AG09319 (cell line): ENCODE measurements at places on chromosomes 16 and 17.

DNA sequence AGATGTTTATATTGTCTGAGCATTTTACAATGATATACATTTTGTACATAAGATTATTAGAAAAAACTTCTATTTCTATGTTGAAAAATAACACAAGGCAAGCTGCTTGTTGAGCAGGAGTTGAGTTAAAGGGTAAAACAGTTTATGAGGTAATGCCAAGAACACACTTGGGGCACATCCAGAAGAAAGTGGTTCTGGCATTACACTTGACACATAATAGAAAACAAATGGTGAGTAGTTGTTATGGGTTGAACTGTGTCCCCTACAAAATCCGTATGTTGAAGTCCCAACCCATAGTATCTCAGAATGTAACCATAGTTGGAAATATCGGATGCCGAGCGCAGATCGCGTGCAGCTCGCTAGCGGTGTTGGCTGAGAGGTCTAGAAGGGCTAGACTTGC is 354.3 kb upstream of the GOT2 start:
- DNase-seq: no peak

GRCh38 chr17:8152112-8152775 is at the start of gene PER1:
TSS of gene PER1 (minus strand) at chr17:8152404. CDS start at chr17:8150706, 1,698 bp downstream.
- peak; percentile 89 for DNase-seq

DNA sequence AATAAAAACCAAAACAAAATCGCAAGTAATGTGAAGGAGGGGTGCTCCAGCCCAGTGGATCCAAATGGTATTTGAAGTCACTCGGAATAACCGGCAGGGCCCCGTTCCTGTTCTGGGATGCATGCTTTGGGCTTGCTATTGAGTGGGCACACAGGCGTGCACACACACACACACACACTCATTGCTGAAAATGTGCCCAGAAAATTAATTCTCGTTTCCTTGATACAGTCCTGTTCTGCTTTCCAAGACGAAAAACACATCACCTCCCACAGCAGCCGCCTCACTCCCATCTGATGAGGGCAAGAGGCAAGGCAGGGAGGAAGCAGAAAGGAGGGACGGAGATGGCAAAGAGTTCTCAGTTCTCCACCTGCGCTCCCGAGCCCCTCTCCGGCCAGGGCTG is 62.2 kb upstream of the SDK2 start:
- DNase-seq: no peak

- no peak for DNase-seq
Observed at GRCh38 chr16:57131351-57131970, 39.1 kb downstream of the CPNE2 start.

GRCh38 chr17:3918372-3919122 is 2.3 kb upstream of the P2RX1 start:
- no peak for DNase-seq

DNA sequence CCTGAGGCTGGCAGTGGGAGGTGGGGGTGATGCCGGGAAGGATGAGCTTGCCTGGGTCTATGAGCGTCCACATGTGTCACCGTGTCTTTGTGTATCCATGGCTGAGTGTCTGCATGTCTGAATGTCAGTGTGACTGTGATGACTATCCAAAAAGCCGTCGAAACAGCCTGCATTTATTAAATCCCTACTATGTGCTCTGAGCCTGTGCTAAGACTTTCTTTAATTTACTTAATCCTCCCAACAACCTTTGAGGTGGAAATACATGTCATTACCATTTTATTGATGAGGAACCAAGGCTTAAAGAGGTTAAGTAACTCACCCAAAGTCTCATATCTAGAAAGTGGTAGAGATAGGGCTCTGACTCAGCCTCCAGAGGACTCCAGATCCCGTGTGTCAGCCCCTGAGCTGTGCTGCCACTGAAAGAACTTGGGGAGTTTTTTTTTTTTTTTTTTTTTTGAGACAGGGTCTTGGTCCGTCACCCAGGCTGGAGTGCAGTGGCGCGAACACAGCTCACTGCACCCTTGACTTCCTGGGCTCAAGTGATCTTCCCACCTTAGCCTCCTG is 20.0 kb downstream of the ARHGAP23 start:
- no peak for DNase-seq

GRCh38 chr17:74431568-74432423 is at the start of gene GPRC5C:
TSS of gene GPRC5C (plus strand) at chr17:74432088. CDS start at chr17:74439777, 7,689 bp downstream.
- DNase-seq: no peak

- no peak for DNase-seq
Observed at GRCh38 chr16:55732496-55732895, 76.7 kb downstream of the SLC6A2 start.

GRCh38 chr17:39943702-39944392 is 16.3 kb downstream of the LRRC3C start:
- no peak for DNase-seq

DNA sequence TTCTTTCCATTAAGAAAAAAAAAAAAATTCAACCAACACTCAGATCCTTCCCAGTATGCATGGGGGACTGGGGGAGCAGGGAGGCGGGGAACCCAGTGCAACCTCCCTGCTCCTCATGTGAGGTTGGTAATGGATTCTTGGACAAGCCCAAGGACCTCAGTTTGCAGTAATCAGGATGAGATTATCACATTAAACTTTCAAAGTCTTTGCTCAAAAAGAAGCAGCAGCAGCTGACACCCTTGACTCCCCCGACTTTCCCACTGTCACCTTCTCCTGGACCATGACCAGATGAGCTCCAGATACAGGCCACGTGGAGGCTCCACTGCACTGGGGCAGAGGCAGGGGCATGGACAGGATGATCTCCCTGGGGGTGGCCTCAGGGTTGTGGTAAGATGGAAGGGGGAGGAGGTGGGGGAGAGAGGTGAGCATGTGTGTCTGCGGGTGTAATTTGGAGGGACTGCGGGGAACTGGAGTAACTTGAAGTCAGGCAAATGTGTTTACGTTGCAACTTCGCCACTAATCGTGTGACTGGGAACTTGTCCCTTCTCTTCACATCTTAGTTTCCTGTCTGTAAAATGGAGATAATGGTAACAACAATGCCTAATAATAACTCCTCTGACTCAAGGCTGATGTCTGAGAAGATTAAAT is 19.8 kb downstream of the ZNF385C start:
- no peak for DNase-seq

GRCh38 chr16:81429045-81429521 is 15.5 kb upstream of the CMIP start:
- no peak for DNase-seq

DNA sequence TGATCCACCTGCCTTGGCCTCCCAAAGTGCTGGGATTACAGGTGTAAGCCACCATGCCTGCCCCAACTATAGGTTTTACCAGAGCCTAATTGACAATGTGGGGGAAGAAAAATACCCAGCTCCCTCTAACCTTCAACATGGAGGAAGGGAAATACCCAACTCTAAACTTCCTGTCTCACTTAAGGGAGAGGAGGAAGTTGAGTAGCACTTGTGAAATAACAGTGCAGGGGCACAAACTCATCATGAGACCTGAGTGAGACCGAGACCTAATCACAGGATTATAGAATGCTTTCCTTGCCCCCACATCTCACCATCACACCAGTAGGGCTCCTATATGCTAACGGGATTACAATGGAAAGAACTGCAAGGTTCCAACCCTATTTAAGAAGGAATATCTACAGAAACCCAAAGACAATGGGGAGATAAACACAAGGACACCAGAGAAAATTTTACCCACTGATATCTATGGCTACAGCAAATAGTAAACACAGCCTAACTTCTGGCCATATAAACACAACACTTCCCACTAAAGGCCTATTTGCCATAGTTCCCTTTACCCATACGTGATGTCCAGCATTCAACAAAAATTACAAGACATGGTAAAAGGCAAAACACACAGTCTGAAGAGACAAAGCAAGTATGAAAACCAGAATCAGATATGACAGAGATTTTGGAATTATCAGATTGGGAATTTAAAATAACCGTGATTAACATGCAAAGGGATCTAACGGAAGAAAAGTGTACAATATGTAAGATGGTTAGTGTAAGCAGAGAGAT is 26.9 kb downstream of the OR3A1 start:
- DNase-seq: no peak

GRCh38 chr16:3651461-3652372 is 2.8 kb upstream of the DNASE1 start:
- no peak for DNase-seq

- DNase-seq: no peak
Observed at GRCh38 chr16:11743308-11744074, 834 bp upstream of the TXNDC11 start.

DNA sequence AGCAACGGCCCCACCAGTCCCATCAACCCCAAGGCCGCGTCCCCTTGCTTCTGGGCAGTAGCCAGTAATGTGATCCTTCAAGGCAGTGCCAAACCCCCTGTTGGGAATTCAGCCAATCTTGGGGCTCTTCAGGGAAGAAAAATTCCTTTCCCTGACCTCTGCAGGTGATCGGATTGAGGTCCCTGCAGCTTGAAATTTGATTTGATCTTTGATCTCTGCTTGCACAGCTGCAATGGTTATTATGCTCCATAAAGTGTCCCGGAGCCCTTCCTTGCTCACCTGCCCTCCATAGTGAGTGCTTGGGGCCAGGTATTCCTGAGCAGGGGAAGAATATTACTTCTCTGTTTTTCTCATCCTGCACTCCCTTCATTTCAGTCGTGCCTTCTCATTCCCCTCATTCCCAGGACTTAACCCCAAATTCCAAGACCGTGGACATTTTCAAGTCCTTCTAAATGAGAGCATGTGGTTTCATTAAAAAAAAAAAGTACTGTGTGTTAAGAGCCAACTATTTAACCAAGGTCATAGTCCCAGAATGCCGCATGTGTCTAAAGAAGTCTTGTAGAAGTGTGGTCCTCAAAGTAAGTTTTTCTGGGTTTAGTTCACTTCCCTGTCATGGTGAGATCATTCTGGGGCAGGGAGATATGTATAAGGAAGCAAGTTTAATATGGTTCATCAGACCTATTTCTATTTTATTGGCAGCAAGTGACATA is 56.3 kb downstream of the SOX9 start:
- DNase-seq: no peak

DNA sequence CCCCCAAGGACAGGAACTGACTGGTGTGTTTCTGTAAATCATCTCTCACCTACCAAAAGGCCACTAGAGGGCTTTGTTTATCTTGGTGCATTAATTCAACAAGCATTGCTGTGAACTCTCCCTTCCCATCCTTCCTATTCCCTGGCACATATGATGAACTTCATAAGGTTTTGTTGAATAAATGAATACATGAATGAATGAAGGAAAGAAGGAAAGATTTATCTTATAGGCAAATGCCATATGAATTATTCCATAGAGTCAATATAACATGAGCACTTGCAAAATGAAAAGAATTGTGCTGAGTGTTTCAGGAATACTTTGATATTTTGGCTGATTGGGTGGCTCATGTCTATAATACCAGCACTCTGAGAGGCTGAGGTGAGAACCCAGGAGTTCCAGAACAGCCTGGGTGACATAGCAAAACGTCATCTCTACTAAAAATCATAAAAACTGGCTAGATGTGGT is 4.3 kb downstream of the SPDYE4 start:
- no peak for DNase-seq

- no peak for DNase-seq
Observed at GRCh38 chr16:959232-960040, 11.3 kb downstream of the LMF1 start.

GRCh38 chr17:75695830-75696271 is 25.4 kb upstream of the ITGB4 start:
- DNase-seq: no peak

DNA sequence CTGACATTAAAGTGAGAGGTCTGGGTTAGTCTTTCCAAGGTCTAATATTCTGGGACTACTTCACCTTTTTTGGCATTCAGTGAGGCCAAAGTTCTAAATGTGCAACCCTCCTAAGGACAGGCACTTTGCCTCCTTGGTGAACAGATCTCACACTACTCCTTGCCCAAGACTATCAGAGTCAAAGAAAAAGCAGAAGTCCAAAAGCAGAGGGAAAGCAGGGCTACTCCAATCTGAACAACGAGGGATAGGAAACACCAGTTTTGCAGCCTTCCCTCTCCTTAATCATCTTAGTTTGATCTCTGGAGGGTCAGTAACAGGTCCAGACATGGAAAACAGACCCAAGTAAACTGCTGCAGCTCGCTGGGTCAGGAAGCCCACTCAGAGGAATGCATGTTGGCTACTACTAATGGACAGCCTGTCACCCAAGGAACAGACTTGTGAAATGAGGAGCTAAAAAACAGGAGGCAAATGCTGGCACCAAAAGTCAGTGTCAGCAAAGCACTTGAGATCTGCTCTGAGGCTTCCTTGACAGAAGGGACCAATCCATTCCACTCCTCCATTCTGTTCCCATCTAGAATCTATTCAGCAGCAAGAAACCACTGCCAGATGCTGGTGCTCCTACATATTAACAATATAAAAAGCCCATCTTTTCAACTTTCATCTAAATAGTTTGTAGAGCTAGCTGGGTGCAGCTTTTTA is 29.9 kb downstream of the DCUN1D3 start:
- no peak for DNase-seq

GRCh38 chr17:73747221-73748002 is 103.2 kb upstream of the SDK2 start:
- no peak for DNase-seq

GRCh38 chr17:18332909-18333489 is 17.9 kb downstream of the SMCR8 start:
- no peak for DNase-seq
